Sciatic nerve (tissue), 2 donors: ENCODE measurements at places on chromosomes 2 and 18. TPM values are rescaled to one million over a fixed set of nuclear protein-coding genes. Genes with fewer than 3 reads are reported as not detected.
A peak's percentile ranks its signal among the peaks of the same experiment; 100 is the strongest.

ERCC3 gene
- 42.6 TPM for total RNA-seq

ARHGAP15 gene
- total RNA-seq = 119 TPM

TMEM200C gene
- 0.94 TPM for total RNA-seq

SCN2A gene
- 1.9 TPM for total RNA-seq

RAB6D gene
- total RNA-seq = not detected

SIX2 gene
- 3.6 TPM for total RNA-seq

NFATC1 gene
- 80.3 TPM for total RNA-seq

RTP5 gene
- not detected for total RNA-seq

L3MBTL4 gene
- 8.7 TPM for total RNA-seq

ZNF407 gene
- total RNA-seq = 22.9 TPM

DSG4 gene
- not detected for total RNA-seq

NAT8 gene
- not detected for total RNA-seq

C18orf54 gene
- total RNA-seq = 5.9 TPM

FAM124B gene
- 6.3 TPM for total RNA-seq

- no peak for DNase-seq
Observed at GRCh38 chr2:160114020-160114419, 51.6 kb upstream of the PLA2R1 start.

- no peak for DNase-seq
Observed at GRCh38 chr2:222239091-222239490, 59.7 kb downstream of the PAX3 start.

DNA sequence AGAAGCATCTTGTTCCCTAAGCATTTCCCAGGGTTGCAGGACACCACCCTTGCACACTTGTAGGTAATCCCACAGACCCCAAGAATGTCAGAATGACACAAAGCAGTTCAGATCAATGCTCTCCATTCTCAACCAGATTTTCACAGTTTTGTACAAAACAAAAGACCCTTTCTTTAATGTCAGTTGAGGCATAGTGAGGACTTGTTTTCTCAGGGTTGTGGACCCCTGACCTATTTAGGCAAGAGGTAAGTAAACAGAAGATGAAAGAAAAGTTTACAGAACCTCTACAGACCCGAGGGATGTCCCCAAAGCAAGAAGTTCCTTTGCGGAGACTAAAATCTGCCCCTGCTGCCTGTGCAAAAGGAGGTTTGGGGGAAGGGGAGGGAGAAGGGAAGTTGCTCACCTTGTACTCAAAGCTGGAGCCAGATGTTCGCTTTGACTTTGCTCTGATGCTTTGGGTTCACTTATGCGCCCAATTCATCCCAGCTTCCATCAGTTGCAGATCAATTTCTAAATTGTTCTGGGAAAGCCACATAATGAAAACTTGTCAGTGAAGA, 635.4 kb downstream of the EPHA4 start:
- no peak for DNase-seq

DNA sequence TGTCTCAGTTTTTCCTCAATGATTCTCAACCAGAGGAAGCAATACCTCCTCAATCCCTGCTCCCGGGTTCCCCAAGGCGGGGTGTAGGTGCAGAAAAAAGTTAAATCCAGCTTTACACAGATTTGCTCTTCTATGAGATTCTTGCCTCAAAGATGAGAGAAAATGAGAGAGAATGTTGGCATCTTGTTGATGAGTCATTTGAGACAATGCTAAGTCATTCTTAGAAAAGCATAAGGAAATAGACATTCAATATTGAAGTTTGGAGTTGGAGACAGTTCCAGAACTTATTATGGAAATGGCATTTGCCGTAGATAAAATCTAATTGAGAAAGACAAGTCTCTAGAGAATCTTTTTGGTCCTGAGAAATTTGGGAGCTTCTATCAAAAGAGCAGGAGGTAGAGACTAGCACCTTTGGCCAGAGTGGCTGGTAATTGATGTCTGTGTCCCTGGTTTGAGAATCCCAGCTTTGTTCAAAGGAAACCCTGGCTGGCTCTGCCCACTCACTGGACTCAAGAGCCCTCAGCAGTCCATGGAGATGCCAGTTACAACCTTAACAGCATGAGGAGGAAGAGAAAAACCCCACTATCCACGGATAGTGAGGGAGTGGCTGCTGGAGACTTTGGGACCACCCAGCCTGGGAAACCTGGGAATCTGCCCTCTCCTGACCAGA, 181.2 kb downstream of the FAM124B start:
- DNase-seq = no peak

GRCh38 chr2:240195316-240195861, 54.9 kb upstream of the OTOS start:
- DNase-seq = no peak

GRCh38 chr2:128798502-128799283, 480.0 kb upstream of the HS6ST1 start:
- DNase-seq = peak; percentile 21

GRCh38 chr2:8306530-8307351, 375.1 kb upstream of the ID2 start:
- no peak for DNase-seq

GRCh38 chr2:122421775-122422174, 666.3 kb downstream of the TSN start:
- DNase-seq = no peak

- DNase-seq = no peak
Observed at GRCh38 chr2:112000399-112001135, 54.5 kb upstream of the TMEM87B start.

GRCh38 chr2:12044857-12045256, 298.4 kb downstream of the LPIN1 start:
- DNase-seq = no peak

GRCh38 chr18:57523171-57523956, 63.1 kb downstream of the FECH start:
- no peak for DNase-seq

DNA sequence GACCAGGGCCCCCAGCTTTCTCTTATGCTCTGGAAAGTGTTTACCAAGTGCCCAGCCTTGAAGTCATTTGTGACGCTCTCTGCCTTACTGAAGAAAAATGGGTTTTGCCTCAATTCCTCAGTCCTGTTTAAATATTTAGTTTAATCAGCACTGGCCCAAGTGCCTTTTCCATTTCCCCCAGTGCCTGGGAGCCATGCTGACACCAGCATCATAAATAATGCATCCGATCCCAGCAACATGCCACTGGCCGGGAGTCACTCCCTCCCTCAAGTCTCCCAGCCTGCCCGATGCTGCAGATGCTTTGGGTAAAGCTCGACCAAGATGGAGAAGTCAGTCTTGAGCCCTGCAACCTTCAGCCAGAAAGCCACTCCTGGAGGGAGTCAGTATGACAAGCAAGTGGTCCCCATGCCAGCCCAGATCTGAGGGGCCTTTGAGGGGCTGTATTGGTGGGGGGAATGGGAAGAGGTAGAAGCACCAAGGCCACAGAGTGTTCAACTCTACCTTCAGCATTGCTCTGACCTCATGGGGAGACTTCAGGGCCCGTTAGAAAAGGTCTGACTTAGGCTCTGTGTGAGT, 12.0 kb upstream of the MTA3 start:
- DNase-seq = no peak

- DNase-seq = no peak
Observed at GRCh38 chr2:231985823-231986261, 24.3 kb downstream of the DIS3L2 start.
